ENCODE measurements at places on chromosomes 12 and 14. TPM values are rescaled to one million over a fixed set of nuclear protein-coding genes. Genes with fewer than 3 reads are reported as not detected.

DNA sequence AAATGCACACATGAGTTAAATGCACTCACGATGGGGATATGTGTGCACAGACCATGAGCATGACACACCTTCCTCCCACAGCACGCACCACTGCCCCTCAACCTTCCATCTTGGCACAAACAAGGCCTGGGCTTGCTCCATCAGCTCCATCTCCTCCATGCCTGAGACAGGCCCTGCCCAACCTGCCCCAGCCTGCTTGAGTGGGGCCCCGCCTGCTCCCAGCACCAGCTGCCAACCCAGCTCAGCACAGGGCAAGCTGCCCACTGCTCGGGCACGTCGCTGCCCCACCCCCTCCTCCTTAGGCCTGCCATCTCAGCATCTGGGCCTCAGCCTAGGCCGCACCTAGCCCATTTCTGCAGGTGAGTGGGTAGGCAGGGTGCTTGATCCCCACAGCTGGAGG lies 27.6 kb upstream of the KRT78 start:
- H3K27ac ChIP-seq, result no peak overlapping the region
- no peaks in the 10 kb centered on the region for H3K36me3 ChIP-seq
- H3K27me3 ChIP-seq, result no peaks in the 10 kb centered on the region
- DNase-seq, result peak; percentile 93
- H3K4me1 ChIP-seq, result no peaks in the 10 kb centered on the region

DNA sequence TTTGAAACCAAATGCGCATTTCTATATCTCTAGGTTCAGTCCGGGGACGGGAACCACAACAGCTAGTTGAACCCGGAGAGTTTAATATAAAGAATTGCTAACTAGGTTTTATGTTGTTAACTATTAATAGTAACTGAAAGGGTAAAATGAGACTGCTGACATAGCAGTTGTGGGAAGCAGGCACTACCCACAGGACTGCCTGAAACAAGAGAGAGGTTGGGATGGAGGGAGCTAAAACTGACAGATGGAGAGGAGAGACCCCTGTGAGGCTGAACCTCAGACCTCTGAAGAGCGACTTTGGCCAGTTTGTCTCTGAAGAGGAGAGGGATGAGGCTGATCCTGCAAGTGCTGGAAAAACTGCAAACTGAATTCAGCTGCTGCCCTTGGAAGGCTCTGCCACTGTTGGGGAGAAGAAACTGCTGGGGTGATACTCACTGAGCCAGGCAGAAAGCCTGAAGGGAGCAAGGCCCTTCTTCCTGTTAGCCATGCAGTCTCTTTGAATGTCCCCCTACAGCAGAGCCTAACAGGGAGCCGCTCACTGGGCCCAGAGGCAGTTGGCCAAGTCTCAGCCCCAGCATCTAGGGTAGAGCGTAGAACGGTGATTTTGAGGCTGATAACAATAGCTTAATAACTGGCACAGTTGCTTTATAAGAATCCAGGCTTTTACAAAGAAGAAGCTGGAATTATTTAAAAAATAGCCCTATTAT lies 172.2 kb downstream of the NPAS3 start:
- no peaks in the 10 kb centered on the region for H3K36me3 ChIP-seq
- H3K27ac ChIP-seq, result no peak overlapping the region
- H3K4me1 ChIP-seq, result no peaks in the 10 kb centered on the region
- no peak for DNase-seq
- no peaks in the 10 kb centered on the region for H3K27me3 ChIP-seq
- no peak overlapping the region for H3K4me3 ChIP-seq

DNA sequence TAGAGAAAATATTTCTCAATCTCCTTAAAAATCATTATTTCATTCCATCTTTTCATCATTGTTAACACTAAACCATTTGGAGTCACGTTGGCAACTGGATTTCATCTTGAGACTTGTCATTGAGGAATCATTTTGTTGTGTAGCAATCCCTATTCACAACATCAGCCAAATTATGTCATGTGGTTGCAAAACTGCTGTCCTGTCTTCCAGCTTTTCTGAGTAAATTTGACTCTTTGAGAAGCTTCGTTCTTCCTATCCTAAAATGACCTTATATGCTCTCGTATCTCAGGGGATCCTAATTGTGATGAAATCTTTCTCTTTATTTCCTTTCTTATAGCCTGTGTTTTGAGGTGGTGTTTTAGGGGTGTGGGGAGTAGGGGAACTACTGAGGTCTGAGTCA lies 30.6 kb upstream of the KICS2 start:
- no peak for DNase-seq
- no peak overlapping the region for H3K27ac ChIP-seq
- H3K27me3 ChIP-seq, result no peaks in the 10 kb centered on the region
- H3K36me3 ChIP-seq, result no peaks in the 10 kb centered on the region
- no peaks in the 10 kb centered on the region for H3K4me1 ChIP-seq

DNA sequence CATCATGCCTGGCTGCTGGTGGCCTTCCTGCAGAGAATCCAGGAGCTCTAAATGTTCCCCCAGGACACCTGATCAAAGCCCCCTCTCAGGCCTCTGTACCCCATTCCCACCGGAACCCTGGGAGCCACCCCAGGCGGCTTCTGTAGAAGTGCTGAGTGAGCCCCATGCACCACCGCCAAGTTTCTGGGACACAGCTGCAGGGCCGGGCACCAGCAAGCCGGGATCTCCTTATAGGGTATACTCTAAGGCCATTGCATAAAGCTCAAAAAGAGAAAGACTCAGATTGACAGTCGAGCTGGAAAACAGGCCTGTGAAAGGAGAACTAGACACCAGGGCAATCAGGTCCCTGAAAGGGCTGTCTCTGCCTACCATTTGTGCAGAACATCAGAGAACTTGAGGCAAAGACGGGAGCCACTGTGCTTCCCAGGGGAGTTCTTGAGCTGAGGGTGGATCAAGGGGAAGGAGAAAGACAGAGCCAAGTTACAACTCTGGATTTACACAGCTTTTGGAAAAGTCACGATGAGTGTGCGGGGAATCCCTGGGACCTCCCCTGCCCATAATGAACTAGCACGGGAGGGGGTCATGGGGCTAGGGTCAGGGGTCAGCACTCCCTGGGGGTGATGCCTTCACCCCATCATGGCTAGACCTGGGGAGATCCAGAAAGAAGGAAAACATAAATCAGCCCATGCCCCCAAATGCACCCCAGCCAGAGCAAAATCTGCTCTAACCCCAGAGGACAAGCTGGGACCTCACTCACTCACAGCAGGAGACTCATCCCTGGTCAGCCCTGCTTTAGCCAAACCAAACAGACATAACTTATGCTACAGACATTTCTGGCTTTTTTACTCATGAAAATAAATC lies 51.1 kb downstream of the ITPK1 start:
- H3K4me3 ChIP-seq, result no peak overlapping the region
- H3K27me3 ChIP-seq, result no peaks in the 10 kb centered on the region
- H3K36me3 ChIP-seq, result no peaks in the 10 kb centered on the region

GRCh38 chr12:96399120-96399918 lies 920 bp downstream of the CDK17 start:
- no peaks in the 10 kb centered on the region for H3K36me3 ChIP-seq
- peak overlapping the region; percentile 96 for H3K27ac ChIP-seq
- peak overlapping the region; percentile 95 for H3K4me3 ChIP-seq
- no peaks in the 10 kb centered on the region for H3K27me3 ChIP-seq

DNA sequence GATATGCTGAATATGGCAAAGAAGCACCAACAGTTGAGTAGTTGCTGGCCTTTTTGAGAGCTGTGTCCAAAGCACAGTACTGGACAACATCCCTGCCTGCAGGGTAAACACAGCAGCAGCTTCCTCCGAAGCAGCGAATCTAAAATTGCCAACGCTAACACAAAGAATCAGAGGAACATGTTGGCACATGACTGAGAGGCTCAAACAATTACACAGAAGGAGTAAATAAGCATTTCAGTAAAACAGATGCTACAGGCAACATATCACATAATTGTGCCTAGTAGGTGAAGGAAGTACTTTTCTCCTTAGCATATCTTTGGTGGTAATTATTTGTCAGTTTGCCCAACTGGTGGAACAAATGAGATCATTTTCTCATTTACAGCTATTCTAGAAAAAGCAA lies 52.1 kb downstream of the KICS2 start:
- no peaks in the 10 kb centered on the region for H3K27me3 ChIP-seq
- no peak for DNase-seq
- no peak overlapping the region for H3K27ac ChIP-seq
- H3K4me1 ChIP-seq, result no peaks in the 10 kb centered on the region
- H3K4me3 ChIP-seq, result no peak overlapping the region
- no peaks in the 10 kb centered on the region for H3K36me3 ChIP-seq

GRCh38 chr14:62443796-62444195 lies 601.5 kb downstream of the KCNH5 start:
- no peak overlapping the region for H3K27ac ChIP-seq
- H3K4me3 ChIP-seq, result no peak overlapping the region
- no peak for DNase-seq
- no peaks in the 10 kb centered on the region for H3K36me3 ChIP-seq
- H3K27me3 ChIP-seq, result no peaks in the 10 kb centered on the region

DNA sequence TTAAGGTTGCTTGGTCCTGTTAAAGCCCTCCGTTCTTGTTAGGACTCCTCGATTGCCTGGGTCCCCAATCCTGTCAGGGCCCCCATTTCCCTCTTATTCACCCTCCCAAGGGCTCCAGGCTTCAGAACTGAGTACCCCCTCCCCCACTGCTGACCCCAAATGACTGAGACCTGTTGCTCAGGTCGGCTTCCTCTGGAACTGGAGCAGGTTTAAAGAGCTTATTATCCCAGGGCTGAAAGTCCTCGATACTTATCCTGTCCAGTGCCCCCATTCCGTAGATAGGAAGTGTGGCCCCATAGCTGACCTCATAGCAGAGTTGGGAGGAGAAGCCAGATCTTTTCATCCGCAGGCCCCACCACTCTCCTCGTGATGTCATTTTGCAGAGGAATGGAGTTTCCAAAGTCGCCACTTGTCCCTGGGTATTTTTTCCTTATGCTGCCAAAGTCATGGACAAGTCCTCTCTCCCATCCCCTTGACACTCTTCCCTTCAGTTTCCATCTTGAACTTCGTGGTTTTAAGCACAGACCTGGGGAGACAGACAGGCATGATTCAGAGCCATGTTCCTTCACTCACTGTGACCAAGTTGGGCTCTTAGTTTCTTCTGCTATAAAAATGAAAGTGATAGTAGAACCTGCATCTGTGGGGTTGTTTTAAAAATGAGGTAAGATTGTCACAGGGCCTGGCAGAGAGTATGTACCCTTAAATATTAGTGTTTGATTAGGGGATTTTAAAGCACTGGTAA lies 1.2 kb downstream of the USP30 start:
- H3K4me3 ChIP-seq, result peak overlapping the region; percentile 80
- peak overlapping the region; percentile 83 for H3K27ac ChIP-seq
- DNase-seq, result no peak

DNA sequence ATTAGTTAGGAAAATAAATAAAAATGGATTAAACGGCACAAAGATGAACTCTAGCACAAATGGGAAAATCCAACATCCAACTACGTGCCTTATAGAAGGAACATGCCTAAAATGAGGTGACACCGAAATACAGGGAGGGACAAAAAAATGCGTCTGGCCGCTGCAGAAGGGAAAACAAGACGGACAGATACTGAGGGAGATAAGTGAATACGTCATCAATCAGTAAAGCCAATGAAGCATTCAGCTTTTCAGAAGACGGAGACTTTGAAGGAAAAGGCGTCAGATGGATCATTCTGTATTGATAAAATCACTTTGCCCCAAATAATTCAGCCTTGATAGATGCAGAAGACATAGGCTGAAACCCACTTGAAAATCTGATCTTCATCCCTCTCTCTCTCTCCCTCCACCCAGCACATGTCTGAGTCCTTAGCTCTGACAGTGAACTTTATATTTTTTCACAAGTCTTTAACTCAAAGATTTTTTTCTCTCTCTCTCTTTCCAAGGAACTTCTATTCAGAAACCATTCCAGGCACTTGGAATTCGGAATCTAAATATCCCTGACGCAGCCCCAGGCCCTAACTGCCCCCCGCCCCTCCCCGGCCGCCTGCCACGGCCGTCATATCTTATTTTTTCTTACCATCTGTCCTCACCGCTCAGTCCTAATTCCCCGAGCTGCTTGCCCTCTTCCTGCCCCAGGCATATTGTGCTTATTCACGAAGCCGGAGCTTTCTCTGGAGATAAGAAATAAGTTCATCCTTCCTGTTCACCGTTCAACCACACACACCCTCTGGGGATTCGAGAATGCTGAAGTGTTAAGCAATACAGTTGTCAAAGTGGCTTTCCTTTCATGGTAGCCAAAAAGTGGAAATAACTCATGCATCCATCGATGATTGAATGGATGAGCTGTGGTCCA lies 35.5 kb upstream of the RFLNA start:
- no peaks in the 10 kb centered on the region for H3K36me3 ChIP-seq
- H3K27ac ChIP-seq, result no peak overlapping the region

- no peaks in the 10 kb centered on the region for H3K36me3 ChIP-seq
- H3K27me3 ChIP-seq, result no peaks in the 10 kb centered on the region
- no peak overlapping the region for H3K27ac ChIP-seq
- H3K4me1 ChIP-seq, result no peaks in the 10 kb centered on the region
Observed at GRCh38 chr12:117921929-117922777, 46.6 kb downstream of the KSR2 start.

GRCh38 chr12:70186436-70186835 lies 56.8 kb upstream of the CNOT2 start:
- H3K27ac ChIP-seq, result no peak overlapping the region
- no peaks in the 10 kb centered on the region for H3K36me3 ChIP-seq
- no peak overlapping the region for H3K4me3 ChIP-seq
- no peak for DNase-seq
- no peaks in the 10 kb centered on the region for H3K27me3 ChIP-seq

- no peak overlapping the region for H3K4me3 ChIP-seq
- H3K4me1 ChIP-seq, result no peaks in the 10 kb centered on the region
- no peak for DNase-seq
- no peak overlapping the region for H3K27ac ChIP-seq
Observed at GRCh38 chr14:62908506-62908905, 136.8 kb downstream of the KCNH5 start.

DNA sequence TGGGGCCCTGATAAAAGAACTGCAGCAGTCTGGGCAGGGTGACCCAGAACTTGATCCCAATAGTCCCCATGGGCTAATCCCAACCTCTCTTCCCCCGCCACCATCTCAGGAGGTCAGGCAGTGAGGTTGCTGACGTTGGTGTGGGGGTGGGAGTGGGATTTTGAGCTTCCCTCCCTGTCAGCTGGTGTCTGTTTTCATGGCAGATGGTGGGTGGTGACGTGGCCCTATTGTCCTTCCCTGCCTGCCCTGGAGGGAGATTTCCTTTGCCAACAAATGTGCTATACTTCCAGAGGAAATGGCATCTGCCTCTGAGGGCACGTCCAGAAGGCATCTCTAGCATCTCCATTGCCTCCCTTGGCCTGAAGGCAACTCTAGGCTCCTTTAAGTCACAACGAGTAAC lies 37.7 kb downstream of the NEUROD4 start:
- H3K36me3 ChIP-seq, result no peaks in the 10 kb centered on the region
- H3K4me1 ChIP-seq, result no peaks in the 10 kb centered on the region
- DNase-seq, result no peak

The ATP23 gene
- 8.0 TPM for total RNA-seq

The SDSL gene
- 8.5 TPM for total RNA-seq

The SARNP gene
- 75.9 TPM for total RNA-seq

The OASL gene
- 0.91 TPM for total RNA-seq

The ANKRD33 gene
- total RNA-seq, result not detected

The FAM181A gene
- total RNA-seq, result not detected
